ENCODE measurements at places on chromosomes 13 and 19.
A peak's percentile ranks its signal among the peaks of the same experiment; 100 is the strongest.

DNA sequence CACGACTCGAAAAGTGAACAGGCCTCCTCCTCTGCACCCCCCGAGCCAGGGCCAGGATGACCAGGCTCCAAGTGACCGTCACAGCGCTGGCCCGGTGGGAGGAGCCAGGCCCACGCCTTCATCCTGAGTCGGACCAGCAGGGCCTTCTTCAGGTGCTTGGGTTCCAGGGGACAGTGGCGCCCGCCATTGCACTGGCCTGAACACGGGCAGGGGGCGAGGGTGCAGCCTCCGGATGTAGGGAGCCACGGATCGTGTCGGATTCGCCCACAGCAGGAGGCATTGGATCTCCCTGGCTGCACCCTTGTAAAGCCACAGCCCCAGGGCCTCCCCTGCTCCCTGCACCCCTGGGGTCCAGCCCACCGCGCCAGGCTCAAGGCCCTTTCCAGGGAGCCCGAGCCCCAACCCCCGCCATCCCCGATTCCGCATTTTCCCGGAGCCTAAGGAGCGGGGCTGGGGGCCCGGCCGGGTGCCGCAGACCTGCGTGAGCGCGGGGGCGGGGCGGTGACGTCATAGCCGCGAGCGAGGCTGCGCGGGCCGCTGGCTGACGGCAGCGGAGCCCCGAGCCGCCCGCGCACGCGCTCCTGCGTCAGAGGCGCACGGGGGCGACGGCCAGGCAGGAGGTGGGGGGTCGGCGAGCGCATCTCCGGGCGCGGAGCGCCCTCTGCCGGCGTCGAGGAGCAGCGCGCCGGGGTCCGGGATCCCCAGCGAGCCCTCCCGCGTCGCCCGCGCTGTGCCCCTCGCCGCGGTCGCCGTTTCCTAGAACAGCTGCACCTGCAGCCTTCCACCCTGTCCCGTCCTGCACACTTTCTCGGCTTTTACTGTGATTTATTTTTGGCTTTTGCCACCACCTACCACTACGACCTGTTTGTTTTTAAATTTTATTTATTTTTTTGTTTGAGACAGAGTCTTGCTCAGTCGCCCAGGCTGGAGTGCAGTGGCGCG lies 1.5 kb upstream of the ATP5F1D start:
- peak; percentile 79 for DNase-seq

DNA sequence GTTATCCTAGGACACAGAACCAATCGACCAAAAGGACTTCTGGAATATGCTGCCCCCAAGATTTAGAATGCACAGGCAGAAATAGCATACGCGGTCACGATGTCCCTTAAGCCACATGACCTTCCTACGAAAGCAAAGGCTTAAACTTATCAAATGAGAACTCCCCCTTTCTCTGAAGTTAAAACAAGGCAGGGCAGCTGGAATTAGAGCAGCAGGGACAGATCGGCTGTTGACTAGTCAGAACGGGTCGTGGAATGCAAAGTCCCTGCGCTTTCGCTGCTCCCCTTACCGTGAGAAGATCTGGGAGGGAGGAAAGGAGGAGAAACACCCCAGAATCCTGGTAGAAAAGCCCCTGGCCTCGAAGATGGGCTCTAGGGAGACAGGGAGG lies 799 bp upstream of the USPL1 start:
- peak; percentile 72 for DNase-seq

GRCh38 chr13:41762796-41763195 lies 198.1 kb downstream of the VWA8 start:
- no peak for DNase-seq

GRCh38 chr19:36973021-36973843 lies 57.1 kb downstream of the ZNF568 start:
- peak; percentile 86 for DNase-seq

- no peak for DNase-seq
Observed at GRCh38 chr13:80656512-80656904, 315.6 kb upstream of the SPRY2 start.

DNA sequence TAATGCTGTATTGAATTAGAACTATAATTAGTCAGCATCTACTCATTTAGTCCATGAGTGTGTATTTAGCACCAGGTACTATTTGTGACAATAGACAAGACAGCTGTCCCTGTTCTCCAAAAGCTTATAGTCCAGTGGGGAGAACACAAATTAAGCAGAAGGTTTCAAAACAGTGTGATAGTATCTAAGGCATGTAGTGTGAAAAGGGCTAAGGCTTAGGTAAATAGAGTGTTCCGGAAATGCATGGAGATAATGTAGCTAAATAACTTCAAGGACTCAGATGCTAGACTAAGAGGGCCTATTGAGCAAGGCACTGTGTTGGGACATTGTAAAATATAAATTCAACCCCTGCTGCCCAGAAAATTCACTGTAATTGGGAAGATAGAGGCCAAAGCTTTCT lies 144.1 kb upstream of the MIR17HG start:
- DNase-seq: peak; percentile 44

GRCh38 chr19:7902796-7903243 lies 857 bp upstream of the MAP2K7 start:
- DNase-seq: no peak

DNA sequence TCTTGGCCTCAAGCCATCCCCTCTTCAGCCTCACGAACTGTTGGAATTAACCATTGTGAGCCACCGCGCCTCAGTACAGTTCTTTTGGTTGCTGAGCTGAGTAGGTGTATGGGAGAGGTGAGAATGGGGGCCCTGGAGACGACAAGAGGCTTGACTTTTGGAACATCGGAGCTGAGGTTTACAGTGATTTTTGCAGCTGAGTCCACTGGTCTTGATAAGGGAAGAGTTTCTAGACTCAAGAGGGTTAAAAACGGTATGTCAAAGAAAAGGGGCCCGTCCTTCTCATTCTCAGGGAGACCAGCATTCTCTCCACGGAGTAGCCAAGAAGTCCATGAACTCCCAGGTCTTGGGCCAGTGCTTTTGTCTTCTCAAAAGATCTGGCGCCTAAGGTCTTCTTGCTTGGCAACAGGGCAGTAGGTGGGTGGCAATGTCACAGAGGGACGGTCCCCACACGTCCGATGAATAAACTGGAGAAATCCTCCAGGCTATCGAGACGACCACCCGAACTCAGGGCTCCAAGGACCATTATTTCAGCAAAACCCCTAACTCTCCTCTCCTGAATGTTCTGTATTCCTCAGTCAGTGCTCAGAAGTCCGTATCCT lies 6.4 kb upstream of the QTRT1 start:
- DNase-seq: no peak

GRCh38 chr19:20840371-20840770 lies 64.3 kb downstream of the ZNF66 start:
- DNase-seq: no peak

DNA sequence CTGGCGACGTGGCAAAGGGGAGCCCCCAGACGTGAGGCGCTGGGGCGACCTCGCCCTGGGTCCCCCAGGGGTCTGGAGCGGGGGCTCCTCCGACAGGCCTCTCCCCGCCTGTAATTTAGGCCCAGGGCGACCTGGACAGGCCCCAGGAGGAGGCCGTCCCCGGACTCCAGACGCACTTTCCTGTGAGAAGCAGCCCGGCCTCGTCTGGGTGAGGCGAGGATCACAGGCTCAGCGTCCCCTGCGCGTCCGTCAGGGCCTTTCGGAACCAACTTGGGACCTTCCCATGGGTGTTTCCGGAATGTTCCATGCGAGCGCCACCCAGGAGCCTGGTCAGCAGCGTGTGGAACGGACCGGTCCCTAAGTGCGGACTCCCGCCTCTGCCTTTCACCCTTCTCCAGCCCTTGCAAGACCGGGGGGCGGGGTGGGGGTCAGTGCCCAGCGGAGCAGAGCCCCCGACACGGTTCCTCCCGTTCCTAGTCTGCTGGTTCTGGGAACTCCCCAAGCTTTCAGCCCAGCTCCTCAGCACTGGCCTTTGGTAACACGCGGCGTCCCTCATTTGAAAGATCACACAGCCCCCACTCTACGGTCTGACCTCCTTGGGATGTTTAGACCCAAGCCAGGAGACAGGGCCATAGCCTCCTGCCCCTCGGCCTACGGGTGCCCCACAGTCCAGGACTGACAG lies 1.1 kb upstream of the GRTP1 start:
- DNase-seq: no peak

GRCh38 chr13:46062185-46062584 lies 9.6 kb upstream of the ZC3H13 start:
- no peak for DNase-seq

DNA sequence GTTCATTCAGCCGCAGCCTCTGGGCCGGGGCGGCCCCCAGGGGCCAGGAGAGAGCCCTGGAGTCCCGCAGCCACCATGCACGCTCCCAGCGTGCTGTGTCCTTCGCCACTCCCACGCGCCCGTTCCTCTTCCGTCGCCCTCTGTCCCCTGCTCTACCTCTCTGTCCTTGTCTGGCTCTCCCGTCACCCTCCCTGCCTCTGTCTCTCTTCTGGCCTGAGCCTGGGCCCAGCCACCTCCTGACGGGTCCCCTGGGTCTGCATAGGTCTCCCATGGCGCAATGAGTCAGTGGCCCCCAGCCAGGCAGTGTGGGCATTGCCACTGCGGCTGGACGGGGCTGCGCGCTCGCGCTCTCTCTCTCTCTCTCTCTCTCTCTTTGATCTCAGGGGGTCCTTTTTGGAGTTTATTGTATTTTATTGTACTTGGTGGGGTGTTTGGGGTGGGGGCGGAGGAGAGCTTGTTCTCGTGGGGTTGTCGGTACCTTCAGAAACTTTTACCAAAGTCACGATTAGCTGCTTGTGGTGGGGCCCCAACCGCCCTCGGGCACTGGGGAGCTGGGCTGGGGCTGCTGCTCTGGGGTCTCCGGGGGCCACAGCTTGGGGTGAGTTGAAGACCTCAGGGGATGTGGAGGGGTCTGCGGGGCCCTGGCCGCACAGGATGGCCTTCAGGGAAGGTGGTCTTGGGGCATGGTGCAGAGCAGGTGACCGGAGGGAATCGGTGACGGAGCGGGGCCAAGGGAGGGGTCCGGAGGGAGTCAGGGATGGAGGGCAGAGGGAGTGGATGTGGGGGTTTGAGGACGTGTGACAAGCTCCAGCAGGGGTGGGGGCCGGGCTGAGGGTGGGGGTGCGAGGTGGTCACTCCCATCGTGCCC lies 1.7 kb upstream of the TGFBR3L start:
- DNase-seq: no peak

GRCh38 chr13:27228131-27228530 lies 23.2 kb upstream of the RPL21 start:
- DNase-seq: no peak

GRCh38 chr19:2058570-2059421 lies 7.8 kb upstream of the MKNK2 start:
- DNase-seq: no peak

DNA sequence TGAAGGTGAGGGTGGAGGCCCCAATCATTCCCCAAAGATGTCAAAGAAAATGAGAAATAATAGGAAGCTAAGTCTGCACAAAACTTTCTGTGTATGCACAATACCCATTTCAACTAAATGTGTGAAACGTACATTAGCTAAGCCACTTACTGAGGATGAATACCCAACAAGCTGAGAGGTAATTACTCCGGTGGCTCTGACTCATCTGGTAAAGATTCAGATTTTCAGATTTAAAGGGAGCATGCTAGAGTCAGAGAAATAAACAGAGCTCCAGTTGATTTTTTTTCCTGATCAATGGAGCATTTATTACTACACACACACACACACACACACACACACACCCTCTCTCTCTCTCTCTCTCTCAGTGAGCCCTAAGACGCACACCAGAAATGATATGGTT lies 194.8 kb upstream of the ARGLU1 start:
- DNase-seq: no peak

- DNase-seq: no peak
Observed at GRCh38 chr19:18265582-18265981, 8.7 kb downstream of the IQCN start.

DNA sequence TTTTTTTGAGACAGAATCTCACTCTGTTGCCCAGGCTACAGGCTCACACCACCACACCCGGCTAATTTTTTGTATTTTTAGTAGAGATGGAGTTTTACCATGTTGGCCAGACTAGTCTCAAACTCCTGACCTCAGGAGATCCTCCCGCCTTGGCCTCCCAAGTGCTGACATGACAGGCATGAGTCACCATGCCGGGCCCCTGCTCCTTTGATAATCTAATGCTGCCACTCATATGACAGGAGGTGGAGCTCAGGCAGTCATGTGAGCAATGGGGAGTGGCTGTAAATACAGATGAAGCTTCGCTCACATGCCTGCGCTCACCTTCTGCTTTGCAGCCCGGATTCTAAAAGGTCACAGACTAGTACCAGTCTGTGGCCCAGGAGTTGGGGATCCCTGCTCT lies 25.1 kb downstream of the ARHGEF18 start:
- DNase-seq: no peak

DNA sequence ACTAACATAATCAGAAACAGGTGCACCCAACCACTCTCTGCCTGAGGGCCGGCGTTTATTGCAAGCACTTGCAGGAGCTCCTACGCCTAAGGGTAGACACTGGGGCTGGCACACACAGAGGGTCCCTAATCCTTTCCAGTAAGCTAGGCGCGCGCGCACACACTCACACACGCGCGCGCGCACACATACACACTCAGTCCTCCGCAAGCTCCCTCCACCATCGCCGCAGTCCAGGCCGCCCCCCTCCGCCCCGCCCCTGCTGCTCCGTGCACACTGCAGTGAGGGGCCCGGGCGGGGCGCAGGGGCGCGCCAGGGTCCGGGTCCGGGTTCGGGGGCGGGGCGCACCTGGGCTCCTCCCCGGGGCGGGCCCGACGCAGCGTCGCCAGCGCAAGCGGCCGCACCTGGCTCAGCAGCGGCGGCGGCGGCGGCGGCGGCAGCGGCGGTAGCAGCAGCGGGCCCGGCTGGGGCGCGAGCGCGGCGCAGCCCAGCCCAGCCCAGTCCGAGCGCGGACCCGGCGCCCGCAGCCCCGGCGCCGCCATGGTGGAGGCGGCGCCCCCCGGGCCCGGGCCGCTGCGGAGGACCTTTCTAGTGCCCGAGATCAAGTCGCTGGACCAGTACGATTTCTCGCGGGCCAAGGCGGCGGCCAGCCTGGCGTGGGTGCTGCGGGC lies at the start of gene CAMSAP3:
Gene CAMSAP3, plus strand, starts transcription at position 398 of the 668 bp plus-strand sequence. Its CDS starts 140 bp downstream, at position 538.
- peak; percentile 70 for DNase-seq

DNA sequence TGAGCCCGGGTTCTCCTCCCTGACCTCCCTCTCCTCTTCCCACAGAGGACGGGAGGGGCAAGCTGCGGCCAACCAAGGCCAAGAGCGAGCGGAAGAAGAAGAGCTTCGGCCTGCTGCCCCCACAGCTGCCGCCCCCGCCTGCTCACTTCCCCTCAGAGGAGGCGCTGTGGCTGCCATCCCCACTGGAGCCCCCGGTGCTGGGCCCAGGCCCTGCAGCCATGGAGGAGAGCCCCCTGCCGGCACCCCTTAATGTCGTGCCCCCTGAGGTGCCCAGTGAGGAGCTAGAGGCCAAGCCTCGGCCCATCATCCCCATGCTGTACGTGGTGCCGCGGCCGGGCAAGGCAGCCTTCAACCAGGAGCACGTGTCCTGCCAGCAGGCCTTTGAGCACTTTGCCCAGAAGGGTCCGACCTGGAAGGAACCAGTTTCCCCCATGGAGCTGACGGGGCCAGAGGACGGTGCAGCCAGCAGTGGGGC lies 162.2 kb downstream of the KDM4B start:
- DNase-seq: no peak
